Stimulated activated CD4-positive, alpha-beta T cell treated with anti-CD3 and anti-CD28 coated beads, Interleukin-15, amount 100 ng/mL, for 1 hour (primary cell): ENCODE measurements at places on chromosomes 5 and 9.
A peak's percentile ranks its signal among the peaks of the same experiment; 100 is the strongest.

DNA sequence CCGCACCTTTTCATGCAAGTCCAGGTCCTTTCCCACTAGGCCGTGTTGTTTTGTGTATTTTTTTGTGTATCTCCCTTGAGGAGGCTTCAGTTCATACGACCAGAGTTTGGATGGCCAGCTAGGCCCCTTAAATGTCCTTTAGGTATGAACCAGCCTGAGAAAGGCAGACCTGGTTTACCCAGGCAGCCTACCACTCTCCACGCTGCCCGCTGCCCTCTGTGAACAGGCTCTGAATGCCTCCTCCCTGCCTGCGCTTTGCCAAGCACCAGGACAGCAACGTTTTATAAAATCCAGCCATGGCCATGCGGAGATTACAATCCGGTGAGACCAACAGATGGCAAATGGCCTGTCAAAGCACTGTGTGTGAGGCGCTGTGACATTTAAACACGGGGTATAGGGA lies 626 bp upstream of the CLTB start:
- DNase-seq: no peak

DNA sequence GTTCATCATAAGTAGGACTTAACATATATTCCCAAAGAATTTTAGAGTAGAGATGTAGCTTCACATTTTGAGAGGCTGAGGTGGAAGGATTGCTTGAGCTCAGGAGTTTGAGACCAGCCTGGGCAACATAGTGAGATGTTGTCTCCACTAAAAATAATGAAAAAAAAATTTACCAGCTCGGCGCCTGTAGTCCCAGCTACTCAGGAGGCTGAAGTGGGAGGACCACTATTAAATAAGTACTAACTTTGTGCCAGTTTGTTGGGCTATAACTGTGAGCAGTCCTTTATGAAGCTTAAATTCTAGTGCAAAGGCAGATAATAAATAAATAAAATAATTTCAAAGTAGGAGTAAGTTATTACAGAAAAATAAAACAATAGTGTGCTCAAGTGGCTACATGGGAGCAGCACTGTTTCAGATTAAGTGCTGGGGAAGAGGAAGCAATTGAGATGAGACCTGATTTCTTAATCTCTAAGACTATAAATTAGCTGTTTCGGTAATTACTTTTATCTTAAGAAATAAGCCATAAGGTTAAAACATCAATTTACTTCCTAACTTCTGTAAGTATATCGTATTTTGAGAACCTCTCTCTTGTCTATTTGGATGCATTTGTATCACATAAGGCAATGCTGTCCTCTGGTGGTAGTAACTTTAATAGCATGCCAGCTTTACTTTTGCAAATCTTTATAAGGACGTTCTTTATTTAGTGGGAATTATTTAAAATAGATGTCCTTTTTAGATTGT lies 98.9 kb downstream of the CSNK1G3 start:
- DNase-seq: no peak

- DNase-seq: no peak
Measured at GRCh38 chr5:176734756-176735342, 75.5 kb upstream of the UNC5A start.

DNA sequence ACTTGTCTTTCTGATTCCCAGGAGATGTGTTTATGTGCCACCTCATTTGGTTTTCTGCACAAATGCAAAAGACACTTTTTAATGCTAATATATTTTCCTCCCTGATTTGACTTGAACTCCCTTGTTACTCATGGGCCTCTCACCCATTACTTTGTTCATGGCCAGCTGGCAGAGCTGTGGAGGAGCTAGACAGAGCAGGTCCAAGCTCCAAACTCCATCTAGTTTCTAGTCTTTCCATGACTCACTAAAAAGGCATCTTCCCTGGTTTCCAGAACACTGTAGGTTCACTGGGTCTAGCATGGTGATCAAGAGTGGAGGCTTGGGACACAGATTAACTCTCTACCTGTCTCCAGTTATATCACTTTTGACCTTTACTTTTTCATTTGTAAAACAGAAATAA lies 161.0 kb upstream of the SLC28A3 start:
- DNase-seq: no peak

DNA sequence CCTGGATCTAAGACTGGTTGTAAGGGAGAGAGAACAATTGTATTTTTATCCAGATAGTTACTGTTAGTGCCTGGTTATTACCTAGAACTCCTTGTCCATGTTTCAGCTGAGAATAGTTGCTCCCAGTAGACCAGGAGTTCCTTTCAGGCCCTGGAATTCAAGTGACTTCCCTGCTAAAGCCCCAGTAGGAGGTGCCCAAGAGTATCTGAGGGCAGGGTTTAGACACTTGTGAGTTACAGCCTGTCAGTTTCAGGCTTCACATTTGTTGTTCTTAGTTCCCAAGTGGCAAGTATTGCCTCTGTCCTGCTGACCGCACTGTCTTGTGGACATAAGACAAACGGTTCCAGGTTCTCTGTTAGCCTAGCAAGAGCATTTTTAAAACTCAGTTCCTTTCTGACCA lies 743.9 kb upstream of the SEMA6A start:
- DNase-seq: no peak

DNA sequence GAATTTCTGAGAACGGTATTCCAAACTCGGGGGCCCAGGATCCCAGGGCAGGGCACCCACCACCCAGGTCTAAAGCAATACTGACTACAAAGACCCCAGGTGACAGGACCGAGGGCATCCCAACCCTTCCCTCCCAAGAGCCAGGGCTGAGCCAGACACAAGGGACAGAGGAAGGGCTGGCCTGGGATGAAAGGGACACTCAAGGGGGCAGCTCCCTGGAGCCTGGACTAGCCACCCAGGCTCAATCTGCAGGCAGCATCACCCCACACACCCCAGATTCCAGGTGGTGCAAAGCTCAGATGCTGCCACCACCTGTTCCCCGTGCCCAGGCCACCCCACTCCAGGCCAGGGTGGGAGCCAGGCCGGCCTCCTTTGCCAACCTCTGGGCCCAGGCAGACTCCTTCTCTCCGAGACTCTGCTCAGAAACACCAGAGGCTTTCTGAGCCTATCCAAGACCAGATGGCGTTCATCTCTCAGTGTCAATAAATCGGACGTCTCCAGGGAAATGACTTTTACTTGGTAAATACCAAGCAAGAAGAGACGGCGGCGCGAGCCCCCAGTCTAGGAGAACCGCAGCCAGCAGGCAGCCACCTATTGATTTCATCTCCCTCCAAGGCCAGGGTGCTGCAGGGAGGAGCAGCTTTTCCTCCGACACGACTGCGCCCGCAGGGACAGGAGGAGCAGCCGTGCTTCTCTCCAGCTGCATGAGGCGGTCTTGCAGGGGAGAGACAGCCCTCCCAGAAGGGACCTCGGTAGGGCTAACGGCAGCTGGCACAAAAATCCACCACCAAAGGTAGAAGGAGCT lies 94.1 kb upstream of the ADAMTS2 start:
- no peak for DNase-seq

GRCh38 chr9:136403538-136403914 lies 3.6 kb upstream of the SNAPC4 start:
- DNase-seq: peak; percentile 58

DNA sequence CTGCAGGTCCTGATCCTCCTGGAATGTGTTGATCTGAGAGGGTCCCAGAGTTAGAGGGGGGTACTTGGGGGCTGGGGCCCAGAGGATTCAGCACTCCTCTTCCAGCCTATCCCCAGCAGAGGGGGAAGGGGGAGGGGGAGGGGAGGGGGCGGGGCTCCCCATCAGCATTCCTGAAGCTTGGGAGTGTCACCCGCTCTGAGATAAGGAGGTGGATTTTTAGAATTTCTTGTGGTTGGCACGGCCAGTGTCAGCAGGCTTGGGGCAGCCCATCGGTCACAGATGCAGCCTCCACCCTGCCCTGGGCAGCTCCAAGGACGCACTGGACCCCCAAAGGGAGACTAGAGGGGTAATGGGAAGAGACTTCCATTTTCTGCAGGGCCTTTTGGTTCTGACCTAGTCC lies 5.3 kb downstream of the FGF18 start:
- no peak for DNase-seq

DNA sequence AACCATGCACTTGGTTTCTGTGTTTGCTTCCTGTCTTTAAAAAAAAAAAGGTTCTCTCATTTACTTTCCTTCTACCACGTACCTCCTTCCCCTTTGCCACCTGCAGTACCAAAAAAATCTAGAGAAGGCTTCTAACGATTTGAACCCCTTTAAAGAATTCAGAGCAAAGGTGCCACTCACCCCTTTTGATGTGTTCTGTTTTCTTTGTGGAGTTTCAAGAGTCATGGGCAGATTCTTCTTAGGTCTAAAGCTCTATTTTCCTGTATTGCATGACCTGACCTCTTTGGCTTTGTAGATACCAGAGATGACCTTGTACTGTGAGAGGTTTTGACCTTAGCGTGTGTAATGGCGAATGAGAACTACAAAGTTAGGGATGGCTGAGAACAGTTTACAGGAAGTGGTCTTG lies 29.0 kb downstream of the TXNDC8 start:
- DNase-seq: no peak

- DNase-seq: no peak
Measured at GRCh38 chr9:85392260-85392659, 349.5 kb downstream of the AGTPBP1 start.

DNA sequence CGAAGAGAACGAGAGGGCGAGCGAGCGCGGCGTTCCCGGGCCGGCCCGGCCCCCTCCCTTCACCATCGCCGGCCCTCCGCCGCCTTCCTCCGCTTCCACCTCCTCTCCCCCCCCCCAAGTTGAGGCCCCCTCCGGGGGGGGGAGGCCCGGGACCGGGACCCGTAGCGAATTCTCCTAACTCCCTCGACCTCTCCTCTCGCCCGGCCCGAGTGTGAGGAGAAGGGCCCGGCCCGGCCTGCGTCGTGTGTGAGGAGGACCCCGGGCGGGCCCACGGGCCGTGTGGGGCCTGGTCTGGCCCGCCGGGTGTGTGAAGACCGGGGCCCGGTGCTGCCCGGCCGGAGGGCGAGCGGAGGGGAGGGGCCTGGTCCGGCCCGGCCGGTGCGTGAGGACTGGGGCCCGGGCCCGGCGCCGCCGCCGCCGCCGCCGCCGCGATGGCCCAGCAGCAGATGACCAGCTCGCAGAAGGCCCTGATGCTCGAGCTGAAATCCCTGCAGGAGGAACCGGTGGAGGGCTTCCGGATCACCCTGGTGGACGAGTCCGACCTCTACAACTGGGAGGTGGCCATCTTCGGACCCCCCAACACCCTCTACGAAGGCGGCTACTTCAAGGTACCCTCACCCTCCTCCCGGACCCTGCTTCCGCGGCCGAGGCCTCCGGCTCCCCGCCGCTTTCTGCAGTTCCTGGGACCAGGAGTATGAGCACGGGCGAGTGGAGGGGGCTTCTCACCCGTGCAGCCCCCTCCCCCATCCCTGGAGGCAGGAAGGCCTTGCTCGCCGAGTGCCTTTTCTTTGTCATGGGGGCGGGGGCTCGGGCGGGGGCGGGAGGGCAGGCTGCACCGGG lies 587 bp downstream of the UBE2R2 start:
- DNase-seq: peak; percentile 17

DNA sequence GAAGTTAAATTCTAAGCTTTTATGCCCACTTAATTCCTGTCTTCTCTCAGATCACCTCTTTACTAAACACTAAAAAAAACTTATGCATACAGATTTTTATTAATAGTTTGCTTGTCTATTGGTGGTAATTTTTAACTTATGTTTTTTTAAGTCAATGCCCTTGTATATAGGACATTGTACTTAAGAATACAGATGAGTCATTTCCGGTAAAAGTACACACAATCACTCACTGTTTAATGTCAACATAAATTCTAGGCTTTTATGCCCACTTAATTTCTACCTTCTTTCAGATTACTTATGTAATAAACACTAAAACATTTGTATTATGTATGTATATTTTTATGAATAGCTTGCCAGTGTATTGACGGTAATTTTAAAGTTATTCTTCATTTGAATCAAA lies 872.8 kb upstream of the CDH9 start:
- DNase-seq: no peak

DNA sequence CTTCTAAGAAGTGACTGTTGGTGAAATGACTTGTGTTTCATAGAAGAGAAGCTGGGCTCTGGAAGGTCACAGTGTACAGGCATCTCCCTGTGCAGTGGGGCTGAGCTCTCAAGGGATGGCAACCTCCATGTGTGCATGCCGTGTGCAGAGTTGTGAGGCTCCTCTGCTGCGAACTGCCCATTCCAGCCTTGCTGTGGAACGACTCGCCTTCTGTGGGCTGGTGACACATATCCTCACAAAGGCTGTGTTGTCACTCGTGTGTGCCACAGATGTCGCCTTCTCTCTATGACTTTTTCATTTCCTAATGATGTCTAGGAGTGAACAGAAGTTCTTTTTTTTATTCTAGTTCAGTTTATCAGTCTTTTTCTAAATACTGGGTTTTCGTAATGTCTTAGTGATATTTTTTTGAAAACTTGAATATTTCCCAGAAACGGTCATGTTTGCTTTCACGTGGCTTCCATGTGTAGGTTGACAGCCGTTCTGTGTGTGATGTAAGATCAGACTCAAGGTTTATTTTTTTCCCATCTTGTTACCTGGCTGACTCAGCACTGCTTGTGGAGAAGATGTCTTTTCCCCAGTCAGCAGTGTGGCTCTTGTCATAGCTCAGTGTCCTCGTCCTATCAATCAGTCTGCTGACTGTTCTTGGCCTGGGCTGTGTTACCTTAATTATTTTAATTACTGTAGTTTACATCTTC lies 57.3 kb upstream of the CACNA1B start:
- DNase-seq: no peak

DNA sequence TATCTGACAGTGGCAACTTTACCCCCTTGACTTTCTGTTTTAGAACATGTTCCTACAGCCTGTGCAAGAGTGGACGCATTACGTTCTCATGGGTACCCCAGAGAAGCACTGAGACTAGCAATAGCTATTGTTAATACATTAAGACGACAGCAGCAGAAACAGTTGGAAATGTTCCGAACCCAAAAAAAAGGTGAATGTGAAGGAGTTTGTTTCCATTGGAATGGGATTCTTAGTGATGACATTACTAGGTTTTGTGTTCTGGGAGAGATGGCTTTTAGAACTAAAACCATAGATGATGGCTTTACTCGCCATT lies 194.1 kb downstream of the ZSWIM6 start:
- no peak for DNase-seq

GRCh38 chr5:14168144-14168792 lies 25.1 kb downstream of the TRIO start:
- DNase-seq: no peak

DNA sequence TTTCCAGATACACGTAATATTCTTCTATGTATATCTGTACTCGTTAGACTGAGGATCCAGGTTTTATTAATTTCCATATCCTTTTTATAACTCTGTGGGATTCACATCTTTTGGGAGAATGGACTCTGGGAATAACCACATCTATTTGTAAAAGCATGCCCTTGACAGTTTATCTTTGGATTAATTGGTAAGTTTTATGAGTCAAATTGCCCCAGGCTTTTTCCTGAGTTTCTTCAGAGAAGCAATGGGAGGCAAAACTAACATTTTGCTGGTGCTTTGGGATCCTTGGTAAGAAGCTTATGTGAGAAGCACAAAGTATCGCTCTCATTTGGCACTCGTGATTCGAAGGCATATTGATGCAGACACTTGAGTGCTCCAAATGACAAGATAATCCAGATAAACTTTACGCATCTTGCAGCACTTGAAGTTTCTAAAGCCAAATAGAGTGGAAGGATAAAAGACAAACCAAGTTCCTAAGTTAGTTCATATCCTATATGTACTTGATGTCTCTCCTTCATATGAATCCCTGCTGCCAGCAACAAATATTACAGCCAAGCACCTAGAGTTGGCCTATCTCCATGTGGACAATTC lies 324.7 kb downstream of the TLE4 start:
- no peak for DNase-seq
